ENCODE measurements at places on chromosomes 3 and 15.

DNA sequence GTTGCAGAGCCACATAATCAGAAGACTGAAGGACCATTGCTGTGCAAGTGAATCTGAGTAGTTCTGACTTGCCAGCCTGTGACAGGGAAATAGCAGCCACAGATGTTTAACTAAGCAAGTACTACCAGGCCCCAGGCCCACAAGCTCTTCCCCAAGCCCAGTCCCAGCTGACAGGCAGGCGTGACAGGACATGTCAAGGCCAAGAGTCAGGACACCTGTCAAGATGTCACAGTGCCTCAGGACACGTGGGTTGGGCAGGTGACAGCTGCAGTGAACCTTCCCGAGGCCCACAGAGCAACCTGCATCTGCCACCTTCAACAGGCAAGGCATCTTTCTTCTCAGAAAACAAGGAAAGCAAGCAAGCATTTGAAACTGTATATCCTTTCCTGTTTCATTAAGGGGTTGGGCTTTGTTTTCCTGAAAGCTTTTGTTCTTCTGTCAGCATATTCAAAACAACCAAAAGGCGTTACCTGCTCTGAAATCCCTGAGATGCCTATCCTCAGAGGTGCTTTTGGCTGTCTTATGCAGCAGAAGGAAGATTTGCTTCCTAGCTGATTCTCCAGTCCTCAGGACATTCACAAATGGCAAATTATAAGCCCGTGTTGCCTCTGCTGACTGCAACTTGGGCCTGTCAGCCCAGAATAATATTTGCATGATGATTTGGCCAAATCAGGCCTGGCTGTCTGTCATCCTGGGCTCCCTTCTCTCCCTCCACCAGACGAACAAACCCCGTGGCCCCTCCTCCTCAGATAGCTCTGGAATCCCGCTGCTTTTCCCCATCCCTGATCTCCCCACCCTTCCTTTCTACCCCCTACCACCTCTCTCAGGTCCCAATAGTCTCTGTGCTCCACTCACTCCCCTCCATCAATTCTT, 171.8 kb upstream of the WNT5A start:
- DNase-seq = no peak

- DNase-seq = no peak
Observed at GRCh38 chr15:31341071-31341470, 14.4 kb downstream of the KLF13 start.

DNA sequence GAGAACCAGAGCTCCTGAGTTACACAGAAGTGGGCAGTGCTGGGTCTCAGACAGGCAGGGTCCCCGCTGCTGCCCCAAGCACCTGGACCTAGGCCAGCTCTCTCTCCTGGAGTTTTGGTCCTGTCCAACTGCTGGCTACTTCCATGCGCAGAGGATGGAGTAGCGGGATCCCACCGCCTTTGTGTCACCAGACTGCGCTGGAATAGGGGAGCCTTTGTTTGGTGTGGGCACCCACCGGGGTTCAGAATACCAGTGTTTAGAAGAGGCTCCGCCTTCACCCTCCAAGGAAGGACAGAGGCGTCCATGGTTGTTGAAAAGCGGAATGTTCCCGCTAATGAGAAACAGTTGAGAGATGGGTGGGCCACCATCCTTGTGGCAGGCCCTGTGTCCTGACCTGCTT, 154.4 kb downstream of the DNAJB8 start:
- no peak for DNase-seq

- no peak for DNase-seq
Observed at GRCh38 chr3:182399978-182400737, 393.1 kb upstream of the ATP11B start.

DNA sequence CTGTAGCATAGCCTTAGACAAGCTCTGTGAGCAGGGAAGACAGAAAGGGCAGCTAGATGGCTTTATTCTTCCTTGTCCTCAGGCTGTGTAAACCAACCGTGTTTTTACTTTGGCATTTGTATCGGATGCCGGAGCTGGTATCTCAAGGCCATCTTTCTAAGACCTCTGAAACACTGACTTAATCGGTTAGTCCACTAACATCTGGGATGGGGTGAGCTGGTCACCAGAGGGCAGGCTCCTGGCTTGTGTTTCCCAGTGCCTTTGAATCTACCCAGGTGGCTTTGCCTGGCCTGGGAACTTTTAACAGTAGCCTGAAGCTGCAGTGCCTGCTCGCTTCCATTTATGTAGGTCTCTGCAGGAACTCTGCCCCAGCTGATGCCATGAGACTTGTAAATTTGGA, 252.7 kb downstream of the NR1D2 start:
- DNase-seq = no peak

- DNase-seq = no peak
Observed at GRCh38 chr3:135453326-135453725, 512.2 kb upstream of the PPP2R3A start.

- DNase-seq = no peak
Observed at GRCh38 chr3:123725652-123726400, 141.0 kb upstream of the HACD2 start.

- DNase-seq = no peak
Observed at GRCh38 chr3:149621218-149622005, 36.4 kb downstream of the WWTR1 start.

- DNase-seq = no peak
Observed at GRCh38 chr15:101486696-101487459, 2.6 kb downstream of the PCSK6 start.

- DNase-seq = no peak
Observed at GRCh38 chr15:71129669-71130068, 14.4 kb downstream of the THSD4 start.

DNA sequence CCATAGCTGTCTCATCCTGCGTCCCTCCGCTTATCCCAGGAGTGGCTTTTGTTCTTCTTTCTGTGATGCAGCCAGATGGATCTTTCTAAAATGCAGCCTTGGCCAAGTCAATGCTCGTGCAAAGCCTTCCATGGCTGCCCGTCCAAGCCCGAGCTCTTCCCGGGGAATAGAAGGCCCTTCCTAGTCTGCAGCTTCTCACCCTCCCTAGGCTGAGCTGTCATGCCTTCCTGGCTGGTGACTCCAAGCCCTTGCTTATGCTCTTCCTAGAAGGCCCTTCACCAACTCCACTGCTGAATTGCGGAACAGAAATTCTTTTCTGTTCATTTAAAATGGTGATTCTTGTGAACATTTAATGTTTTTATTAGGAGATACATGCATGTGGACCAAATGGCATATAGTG, 95.9 kb downstream of the SMAD6 start:
- DNase-seq = no peak

DNA sequence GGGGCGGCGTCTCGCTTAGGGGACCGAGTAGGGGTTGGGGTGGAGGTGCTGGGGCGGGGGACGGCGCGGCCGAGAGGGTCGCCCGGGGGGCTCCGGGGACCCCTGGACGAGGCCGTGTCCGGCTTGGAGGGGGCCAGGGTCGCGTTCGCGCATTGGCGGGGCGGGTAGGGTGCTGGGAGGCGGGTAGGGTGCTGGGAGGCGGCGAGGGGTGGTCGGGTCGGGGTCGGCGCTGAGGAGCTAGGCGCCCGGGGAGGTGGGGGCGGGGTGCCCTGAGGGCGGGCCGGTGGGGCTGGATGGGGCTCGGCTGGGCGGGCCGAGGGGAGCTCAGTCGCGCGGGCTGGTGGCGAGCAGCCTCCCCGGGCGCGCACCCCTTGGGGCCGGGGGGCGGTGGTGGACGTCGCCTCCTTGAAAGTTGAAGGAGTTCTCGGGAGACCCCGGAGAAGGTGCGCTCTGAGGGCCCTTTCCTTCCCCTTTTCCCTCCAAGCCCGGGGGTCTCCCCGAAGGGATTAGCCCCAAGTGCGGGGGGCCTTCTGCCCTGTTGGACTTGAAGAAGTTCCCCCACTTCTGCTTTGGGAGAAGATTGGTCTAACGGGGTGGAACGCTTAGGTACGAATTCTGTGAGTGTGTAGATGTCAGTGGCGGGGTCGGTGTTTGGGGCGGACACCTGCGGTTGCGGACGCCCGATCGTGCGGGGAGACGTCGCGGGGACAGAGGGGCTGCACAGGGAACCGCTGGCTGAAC, 543 bp downstream of the MEF2A start:
- no peak for DNase-seq

DNA sequence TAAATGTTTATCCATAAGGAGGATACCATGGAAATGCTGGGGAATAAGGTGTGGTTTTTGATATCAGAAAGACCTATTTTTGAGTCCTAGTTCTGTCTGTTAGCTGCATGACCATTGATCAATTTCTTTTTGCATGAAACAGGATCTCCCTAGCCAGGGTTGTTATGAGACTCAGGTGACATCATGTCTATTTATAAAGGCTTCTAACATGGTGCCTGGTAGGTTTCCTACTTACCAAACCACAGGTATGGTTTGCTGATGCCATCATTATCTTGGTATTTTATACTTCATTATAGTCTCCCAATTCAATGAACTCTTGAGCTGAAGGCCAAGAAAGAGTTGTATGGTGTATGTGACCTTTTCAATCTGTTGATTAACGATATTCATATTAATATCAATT, 144.0 kb downstream of the CLSTN2 start:
- DNase-seq = no peak

DNA sequence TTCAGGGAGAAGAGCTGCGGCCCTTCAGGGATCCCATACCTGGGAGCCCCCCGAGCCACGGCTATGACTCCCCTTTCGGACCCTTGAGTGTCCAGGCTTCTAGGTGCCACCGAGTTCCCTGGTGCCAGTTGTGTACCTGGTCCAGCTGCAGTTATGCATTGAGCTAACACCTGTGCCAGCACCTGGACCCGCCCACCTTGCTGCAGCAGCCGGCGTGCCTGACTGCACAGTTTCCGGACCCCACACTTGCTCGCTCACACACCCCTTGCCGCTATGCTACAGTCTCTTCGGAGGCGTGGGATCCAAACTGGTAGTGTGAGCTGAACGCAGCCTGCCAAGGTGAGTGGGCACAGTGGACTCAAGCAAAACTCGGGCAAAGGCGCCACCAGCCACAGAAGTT, 284.5 kb upstream of the ROBO1 start:
- no peak for DNase-seq

DNA sequence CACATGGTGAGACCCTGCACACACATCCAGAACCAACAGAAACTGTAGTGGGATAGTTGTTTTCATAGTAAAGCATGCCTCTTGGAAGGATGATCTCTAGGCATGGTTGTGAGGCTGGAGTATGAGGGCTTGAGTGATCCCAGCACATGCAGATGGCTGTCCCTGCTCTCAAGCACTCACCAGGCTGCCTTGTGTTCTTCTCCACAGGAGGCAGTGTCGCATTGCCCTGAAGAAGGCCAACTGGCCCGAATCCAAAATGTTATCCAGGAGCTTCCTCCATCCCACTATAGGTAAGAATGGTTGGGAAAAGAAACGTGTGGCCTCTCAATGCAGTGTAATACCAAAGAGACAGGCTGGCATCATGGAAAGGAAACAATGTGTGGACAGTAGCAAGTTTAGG, 82.7 kb downstream of the TMEM39A start:
- DNase-seq = no peak

GRCh38 chr3:78029775-78030174, 989.9 kb downstream of the ROBO2 start:
- DNase-seq = no peak

DNA sequence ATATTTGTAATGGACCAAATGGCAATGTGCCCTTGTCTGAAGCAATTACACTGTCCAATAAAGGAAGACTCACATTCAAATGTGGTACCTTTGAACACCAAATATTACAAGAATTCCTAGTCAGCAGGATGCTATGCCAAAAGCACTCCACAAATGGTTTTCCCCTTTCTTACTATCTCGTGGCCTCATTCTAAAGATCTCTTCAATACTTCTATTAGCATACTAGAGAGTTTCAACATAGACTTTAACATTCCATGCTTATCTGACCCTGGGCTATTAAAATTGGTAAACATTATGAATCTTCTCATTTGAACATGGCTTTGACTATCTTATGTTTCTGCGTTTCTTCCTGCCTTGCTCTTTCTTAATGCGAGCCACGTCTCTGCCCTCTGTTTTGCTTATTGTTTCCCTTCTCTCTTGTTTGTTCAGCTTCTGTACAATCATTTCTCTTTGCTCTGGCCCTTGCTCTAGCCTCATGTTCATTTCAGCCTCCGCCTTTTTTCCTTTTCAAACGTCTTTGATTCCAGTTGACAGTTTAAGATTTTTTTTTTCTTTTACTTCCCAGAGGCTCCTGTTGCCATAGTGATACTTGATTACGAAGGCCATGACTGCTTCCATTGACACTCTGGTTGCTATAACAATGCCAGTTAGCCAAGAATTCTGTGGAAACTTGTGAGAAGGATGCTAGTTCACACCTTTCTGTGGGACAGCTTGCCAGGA, 49.5 kb upstream of the SLC9A9 start:
- no peak for DNase-seq

DNA sequence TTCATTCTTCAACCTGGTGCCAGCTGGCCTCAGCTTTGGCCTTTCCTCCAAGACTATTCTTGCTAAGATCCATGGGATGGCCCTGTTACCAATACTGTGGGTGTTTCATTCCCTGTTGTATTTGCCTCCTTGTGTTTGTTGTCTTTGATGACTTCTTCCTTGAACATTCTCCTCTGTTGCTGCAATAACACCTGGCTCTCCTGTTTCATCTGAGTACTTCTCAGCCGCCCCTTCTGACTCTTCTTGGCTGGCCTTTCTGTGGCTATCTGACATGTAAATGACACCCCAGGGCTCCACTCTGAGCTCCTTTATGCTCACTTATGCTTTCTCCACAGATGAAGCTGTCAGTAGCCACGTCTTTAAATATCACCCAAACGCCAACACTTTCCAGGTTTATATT, 302.7 kb upstream of the CHRNA7 start:
- no peak for DNase-seq

DNA sequence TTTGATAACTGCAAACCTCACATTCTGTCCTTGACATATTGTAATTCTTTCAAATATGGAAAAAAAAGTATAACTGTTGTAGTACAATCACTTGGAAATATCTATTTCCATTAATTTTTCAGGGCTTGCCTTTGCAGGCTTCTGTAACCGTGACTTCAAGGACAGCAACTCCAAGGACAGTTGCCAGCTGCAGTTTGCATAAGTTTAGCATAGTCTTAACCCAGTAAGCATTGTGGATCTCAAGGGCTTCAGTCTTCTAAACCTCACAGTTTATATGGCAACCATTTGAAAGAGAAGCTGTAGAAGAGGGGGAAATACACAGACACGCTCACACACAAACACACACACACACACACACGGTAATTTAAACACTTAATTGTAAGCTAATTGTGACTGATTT, 112.8 kb upstream of the GPR149 start:
- no peak for DNase-seq

DNA sequence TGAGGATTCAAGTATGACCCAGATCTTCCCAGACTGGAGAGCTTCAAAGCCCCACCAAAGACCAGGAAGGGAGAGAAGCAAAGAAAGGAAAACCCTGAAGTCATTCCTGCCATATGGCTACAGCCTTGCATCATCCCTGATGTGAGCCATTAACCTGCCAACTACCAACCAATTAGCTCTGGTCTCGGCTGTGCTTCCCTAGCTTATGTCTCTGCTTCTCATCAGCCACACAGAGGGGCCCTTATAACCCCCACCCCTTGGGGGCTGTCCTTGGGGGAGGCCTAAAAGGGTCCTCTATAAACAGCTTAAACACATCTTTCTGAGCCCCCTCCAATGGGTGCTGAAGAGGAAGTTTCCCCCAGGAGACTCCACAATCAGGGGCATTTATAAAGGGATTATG, 52.8 kb downstream of the NOX5 start:
- DNase-seq = no peak
